ENCODE measurements at places on chromosomes 7 and 10.

DNA sequence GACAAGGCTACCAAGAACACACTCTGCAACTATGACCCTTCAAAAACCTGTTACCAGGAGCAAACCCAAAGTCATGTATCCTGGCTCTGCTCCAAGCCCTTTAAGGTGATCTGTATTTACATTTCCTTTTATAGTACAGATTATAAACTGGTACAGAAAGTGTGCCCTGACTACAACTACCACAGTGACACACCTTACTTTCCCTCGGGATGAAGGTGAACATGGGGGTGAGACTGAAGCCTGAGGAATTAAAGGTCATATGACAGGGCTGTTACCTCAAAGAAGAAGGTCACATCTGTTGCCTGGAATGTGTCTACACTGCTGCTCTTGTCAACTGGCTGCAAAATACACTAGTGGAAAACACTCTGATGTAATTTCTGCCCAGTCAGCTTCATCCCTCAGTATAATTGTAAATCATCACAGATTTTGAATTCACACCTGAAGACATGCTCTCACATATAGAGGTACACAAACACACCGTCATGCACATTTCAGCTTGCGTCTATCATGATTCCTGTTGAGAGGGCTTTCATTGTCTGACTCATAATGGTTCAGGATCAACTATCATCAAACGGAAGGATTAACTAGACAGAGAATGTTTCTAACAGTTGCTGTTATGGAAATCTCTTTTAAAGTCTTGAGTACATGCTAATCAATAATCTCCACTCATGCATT lies 318.3 kb downstream of the NXPH1 start:
- no peak for DNase-seq

DNA sequence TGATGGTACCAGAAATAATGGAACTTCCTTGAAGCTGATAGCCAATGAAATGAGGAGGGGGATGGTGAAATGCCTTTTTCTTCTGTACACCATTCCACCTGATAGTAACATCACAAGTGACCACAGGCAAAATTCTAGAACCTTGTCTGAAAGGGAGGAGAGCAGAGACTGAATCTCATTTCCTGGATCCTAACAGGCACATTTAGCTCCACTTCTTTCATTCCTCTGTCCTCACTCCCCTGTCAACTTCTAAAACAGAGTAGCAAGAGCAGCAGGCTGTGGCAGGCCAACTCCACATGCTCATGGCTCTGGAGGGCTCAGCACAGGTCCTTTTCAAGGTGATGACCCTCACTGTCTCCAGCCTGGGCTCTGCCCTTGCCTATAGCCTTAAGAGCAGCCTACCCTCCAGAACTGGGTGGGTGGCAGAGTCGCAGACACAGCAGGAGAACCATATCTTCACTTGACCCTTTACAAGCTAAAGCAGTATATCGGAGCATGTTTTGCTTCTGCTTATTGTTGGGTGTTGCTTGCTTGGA lies at the start of gene LRRC18:
TSS of gene LRRC18 (minus strand) at position 51 of the 536 bp plus-strand sequence. CDS start 25,685 bp downstream, outside the sequence.
- no peak for DNase-seq

DNA sequence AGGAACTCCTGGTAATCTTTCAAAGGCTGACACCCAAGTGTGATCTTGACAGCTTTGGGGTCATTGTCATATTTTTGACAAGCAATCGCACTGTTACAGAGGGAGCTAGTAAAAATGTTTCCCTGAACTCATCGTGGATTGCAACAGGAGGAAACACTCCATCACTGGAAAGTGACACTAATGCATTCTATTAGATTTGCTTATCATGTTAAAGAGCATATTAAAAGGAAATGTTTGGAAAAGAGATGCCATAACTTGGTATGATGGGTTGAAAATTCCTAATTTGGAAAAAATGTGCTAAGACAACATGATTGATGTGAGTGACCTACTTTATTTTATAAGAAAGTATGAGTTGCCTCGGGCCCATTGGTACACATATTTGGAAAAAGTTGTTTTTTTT lies 22.7 kb upstream of the EMX2 start:
- DNase-seq, result no peak

DNA sequence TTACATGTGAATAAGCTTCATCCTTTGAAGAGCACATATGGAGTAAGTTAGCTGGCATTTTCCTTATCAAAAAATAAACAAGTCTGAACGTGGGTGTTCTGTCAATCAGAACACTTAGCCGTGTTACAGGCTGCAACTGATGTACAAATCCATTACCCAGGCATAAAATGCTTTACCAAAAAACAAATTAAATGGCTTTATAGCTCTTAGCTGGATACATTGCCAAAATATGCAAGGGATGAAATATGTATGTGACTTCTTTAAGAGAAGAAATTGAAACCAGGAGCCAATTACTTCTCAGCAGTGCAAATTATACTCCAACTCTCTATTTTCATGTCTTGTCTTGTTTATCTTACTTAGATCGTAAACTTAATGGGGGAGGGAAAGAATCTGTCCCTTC lies 214.8 kb downstream of the DGKB start:
- no peak for DNase-seq

DNA sequence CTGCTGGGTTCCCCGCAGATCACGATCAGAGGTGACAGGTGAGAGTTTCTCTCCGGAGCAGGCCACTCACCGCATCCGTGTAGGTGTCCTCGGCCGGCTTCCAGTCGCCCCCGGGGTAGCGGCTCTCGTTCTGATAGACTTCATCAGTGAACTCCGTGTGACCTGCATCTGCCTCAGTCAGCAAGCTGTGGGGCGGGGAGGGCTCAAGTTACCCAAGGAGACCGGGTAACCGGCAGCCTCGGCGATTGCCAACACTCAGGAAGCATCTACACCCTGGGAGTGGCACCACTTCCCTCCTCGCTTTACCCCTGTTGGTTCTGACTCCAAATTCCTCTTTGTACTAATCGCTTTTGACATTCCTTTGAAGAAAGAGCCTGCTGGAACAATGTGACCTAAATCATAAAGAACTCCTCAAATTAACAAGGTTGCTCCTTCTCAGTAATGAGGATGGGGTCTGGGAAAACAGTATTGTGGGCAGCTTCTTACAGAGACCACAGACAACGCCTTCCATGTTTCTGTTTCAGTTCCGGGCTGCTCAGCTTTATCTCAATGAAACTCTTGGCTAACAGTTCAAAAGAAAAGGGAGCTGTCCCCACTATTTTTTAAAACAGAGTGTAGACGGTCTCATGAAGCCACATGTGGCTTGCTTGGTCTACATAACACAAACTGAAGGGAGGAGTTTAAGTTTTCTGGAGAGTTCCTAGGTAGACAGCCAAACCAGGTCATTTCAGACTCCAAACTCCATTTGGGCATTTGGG lies 118.1 kb downstream of the MYOF start:
- no peak for DNase-seq

GRCh38 chr7:140676306-140676705 lies 3.6 kb downstream of the ADCK2 start:
- no peak for DNase-seq

DNA sequence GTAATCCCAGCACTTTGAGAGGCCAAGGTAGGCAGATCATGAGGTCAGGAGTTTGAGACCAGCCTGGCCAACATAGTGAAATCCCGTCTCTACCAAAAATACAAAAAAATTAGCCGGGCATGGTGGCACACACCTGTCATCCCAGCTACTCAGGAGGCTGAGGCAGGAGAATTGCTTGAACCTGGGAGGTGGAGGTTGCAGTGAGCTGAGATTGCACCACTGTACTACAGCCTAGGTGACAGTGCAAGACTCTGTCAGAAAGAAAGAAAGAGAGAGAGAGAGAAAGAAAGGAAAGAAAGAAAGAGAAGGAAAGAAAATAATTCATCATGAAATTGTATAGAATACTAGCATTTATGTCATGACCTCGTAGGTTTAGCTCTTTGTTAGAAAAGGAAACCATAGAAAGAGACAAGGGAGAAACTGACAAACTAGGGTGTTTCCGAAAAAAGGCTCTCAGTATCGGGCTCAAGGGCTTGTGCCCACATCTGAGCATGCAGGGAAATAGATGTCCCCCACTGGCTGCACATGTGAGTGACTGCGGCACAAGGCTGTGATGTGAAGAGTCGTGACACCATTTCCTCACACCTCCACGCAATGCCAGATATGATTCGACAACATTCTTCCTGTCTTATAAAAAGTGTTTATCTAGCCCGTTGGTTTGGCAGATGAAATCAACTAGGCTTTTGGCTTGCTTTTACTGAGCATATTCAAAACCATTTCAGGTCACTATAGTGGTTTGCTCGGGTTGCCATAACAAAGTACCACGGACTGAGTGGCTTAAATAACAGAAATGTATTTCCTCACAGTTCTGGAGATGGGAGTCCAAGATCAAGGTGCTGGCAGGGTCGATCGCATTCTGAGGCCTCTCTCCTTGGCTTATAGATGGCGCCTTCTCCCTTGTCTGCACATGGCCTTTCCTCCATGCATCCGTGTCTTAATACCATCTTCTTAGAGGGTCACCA lies 2.0 kb downstream of the SRGN start:
- DNase-seq, result no peak

- no peak for DNase-seq
These were observed 54.9 kb downstream of the SEMA3E start for GRCh38 chr7:83593921-83594475.

GRCh38 chr10:109978481-109978880 lies 29.3 kb upstream of the ADD3 start:
- DNase-seq, result peak; percentile 45

GRCh38 chr7:47758546-47758945 lies 176.6 kb upstream of the TNS3 start:
- DNase-seq, result no peak

- no peak for DNase-seq
These were observed 18.5 kb downstream of the STRIP2 start for GRCh38 chr7:129452589-129453231.
